ENCODE measurements at places on chromosomes 1 and 21. TPM values are rescaled to one million over a fixed set of nuclear protein-coding genes. Genes with fewer than 3 reads are reported as not detected.

- DNase-seq = no peak
Observed at GRCh38 chr1:156126630-156127534, 12.4 kb downstream of the LMNA start.

- no peak for DNase-seq
Observed at GRCh38 chr1:201053155-201053860, 29.8 kb upstream of the KIF21B start.

- DNase-seq = no peak
Observed at GRCh38 chr1:151902858-151903257, 6.5 kb downstream of the THEM4 start.

DNA sequence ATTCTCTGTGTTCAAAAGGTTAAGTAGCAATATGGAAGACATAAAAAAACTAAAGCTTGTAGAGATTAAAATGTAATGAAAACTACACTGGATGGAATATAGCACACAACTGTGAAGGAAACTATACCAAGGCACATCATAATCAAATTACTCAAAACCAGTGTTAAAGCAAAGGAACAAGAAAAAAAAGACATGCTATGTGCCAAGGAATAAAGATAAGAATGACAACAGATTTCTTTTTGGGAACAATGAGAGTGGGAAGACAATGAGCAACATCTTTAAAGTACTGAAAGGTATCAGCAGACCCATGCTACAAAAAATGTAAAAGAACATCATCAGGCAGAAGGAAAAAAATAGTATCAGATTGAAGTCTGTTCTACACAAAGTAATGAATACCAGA lies 157.8 kb downstream of the VPS13D start:
- no peak for DNase-seq

GRCh38 chr1:97297611-97298010 lies 576.0 kb downstream of the PTBP2 start:
- DNase-seq = no peak

GRCh38 chr1:104973516-104973915 lies 1223.8 kb downstream of the AMY1C start:
- no peak for DNase-seq

PLA2G2C gene
- not detected for total RNA-seq

- DNase-seq = no peak
Observed at GRCh38 chr1:240739139-240739538, 127.2 kb upstream of the GREM2 start.

GRCh38 chr21:42337276-42337675 lies 13.5 kb downstream of the TFF2 start:
- no peak for DNase-seq

MMEL1 gene
- total RNA-seq = not detected

DNA sequence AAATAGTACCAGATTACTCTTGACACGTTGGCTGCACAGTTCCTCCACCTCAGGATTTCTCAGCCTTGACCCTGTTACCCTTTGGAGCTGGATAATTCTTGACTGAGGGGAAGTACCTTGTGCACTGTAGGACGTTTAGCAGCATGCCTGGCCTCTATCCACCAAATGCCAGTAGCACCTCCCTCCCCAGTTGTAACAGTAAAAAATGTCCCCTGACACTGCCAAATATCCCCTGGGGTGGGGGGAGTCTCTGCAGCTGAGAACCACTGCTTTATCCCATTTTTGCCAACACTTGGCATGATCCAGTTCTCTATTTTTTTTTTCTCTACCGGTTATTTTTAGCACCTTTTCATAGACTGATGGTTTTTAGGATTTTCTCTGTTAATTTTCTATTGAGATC lies 34.0 kb downstream of the C1orf198 start:
- DNase-seq = no peak

CACNA1S gene
- not detected for total RNA-seq
